GM23248 (cell line): ENCODE measurements at places on chromosomes 1 and 21.
A peak's percentile ranks its signal among the peaks of the same experiment; 100 is the strongest.

DNA sequence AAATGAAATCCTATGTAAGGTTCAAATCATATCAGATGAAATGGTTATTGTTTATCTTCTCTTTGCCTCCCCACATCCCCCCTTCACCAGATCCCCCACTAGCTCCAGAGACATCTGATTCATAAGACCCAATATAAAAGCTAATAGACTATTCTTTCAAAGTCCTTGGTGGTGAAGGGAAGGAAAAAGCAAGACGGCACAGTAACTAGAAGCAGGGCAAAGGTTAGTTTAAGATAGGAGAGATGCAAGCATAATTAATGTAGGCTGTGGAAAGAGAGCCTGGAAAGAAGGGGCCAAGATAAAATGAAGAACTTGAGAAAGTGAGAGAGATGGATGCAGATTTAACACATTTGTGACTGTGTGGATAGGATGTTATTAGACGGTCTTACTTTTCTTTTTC is 33.8 kb downstream of the BTG3 start:
- DNase-seq: no peak

- no peak for DNase-seq
Observed at GRCh38 chr1:201266276-201266675, 17.0 kb upstream of the PKP1 start.

DNA sequence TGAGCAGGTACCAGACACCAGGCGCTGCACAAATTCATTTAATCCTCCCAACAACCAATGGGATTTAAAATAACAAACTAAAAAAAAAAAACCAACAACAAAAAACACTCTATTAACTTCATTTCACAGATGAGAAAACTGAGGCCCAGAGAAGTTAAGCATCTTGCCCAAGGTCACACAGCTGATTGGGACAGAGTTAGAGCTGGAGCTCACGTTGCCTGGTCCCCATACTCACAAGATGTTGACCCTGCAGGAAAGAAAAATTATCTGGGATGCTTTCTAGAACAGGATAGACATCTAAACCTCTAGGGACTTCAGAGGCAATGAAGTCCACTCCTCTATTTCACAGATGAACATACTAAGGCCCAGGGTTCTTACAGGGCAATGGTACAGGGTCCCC is 175.3 kb downstream of the PSMG1 start:
- no peak for DNase-seq

- DNase-seq: peak; percentile 72
Observed at GRCh38 chr1:160726498-160727315, 12.3 kb upstream of the SLAMF7 start.

DNA sequence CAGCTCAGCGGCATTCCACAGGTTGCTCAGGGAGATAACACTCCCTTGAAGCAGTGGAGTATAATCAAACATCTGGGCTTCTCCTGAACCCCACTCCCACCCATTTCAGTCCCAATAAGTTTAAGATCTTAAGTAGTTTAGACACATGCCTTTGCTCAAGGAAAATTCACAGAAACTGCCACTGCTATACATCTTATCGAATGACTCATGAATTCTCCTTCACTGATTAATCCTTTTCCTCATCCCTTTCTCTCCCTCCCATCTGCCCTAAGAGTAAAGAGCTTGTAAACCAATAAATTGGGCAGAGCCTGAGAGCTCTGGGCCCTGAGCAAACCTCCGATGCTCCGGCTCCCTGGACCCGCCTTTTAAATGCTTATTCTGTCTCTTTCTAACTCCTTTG is 10.2 kb downstream of the VN1R5 start:
- DNase-seq: peak; percentile 26

DNA sequence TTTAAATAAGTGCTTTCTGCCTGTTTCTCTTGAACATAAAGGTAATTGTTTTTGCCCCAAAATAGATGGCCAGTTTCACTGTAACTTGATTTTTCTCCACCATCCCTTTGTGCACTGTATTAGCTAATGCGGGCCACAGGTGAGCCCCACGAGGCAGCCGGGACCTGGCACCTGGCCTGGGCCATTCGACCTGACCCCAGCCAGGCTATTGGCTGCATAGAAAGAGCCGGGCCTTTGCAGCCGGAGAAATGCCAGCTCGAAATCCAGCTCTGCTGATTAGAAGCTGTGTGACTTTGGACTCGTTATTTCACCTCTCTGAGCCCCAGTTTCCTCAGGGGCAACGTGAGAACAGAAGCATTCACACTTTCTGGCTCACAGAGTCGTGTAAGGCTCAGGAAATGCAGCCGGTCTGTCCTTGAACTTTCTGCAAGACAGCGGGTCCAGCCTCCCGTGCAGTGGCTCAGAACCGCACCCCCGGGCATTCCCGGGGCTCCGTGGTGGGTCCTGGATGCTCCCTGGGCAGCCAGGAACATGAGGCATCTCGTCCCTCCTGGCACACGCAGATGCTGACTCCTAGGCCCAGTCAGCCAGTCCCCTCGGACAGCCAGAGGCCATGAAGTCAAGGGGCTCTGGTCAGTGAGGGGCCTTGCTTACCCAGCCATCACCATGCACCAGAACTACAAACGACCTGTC is 37.4 kb upstream of the ACTRT2 start:
- no peak for DNase-seq

- DNase-seq: peak; percentile 65
Observed at GRCh38 chr1:230120921-230121381, 53.9 kb downstream of the GALNT2 start.

DNA sequence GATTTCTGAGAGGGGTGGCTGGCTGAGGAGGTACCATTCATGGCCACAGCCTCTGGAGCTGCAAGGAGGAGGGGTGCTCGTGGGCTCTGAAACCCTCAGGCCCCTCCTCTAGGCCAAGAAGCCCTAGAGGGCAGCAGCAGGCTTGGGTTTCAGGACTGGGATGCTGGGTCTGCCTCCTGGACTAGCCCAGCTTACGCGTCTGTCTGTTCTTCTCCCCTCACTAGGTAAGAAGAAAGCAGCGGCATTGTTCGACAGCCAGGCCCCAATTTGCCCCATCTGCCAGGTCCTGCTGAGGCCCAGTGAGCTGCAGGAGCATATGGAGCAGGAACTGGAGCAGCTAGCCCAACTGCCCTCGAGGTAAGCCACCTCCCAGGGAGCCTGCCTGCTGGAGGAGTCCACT is 60.3 kb downstream of the TMEM53 start:
- DNase-seq: no peak

DNA sequence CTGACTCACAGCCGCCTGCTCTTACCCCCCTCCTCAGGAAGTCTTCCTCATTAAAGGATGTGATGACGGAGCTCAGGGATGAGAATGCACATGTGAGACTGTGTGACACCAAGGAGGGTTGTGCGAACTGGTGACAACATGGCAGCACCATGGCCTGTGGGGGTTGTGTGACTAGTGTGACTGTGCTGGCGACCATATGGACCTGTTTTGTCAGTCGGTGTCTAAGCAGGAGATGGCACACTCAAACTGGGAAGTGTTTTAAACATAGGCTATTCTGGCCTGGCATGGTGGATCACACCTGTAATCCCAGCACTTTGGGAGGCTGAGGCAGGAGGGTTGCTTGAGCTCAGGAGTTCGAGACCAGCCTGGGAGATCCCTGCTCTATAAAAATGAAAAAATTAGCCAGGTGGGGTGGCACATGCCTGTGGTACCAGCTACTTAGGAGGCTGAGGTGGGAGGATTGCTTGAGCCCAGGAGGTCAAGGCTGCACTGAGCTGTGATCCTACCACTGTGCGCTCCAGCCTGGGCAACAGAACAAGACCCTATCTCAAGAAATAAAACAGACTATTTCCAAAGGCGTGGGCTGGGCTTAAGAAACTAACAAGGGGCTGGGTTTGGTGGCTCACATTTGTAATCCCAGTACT is 7.4 kb downstream of the TRNP1 start:
- DNase-seq: peak; percentile 48

GRCh38 chr1:55352080-55352810 is 137.1 kb upstream of the USP24 start:
- no peak for DNase-seq

GRCh38 chr1:145892486-145893087 is 6.9 kb upstream of the ANKRD35 start:
- DNase-seq: peak; percentile 28

- DNase-seq: no peak
Observed at GRCh38 chr1:11527541-11528452, 48.8 kb downstream of the DISP3 start.

- no peak for DNase-seq
Observed at GRCh38 chr21:42135386-42136052, 64.4 kb downstream of the UMODL1 start.
